ENCODE measurements at places on chromosomes 13 and 19.

- no peak for DNase-seq
Measured at GRCh38 chr13:27665333-27665732, 43.6 kb downstream of the POLR1D start.

DNA sequence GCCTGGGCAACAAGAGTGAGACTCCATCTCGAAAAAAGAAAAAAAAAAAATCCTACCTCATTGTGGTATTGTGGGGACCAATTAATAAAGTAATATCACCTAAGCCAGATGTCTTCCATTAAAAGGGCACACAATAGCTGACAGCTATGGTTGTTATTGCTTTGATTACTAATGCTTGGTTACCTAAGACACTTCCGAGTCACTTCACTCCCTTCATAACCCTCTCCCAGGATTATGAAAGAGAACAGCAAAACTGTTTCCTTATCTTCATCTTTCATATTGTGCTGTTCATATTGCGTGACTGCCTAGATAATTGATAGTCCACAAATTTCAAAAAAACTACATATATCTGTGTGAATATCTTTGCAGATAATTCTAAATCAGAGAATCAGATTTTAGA, 10.3 kb upstream of the HSPH1 start:
- DNase-seq, result no peak

- DNase-seq, result no peak
Measured at GRCh38 chr13:40987606-40988280, 31.4 kb downstream of the ELF1 start.

GRCh38 chr13:44024846-44025195, 145.1 kb downstream of the LACC1 start:
- DNase-seq, result no peak

DNA sequence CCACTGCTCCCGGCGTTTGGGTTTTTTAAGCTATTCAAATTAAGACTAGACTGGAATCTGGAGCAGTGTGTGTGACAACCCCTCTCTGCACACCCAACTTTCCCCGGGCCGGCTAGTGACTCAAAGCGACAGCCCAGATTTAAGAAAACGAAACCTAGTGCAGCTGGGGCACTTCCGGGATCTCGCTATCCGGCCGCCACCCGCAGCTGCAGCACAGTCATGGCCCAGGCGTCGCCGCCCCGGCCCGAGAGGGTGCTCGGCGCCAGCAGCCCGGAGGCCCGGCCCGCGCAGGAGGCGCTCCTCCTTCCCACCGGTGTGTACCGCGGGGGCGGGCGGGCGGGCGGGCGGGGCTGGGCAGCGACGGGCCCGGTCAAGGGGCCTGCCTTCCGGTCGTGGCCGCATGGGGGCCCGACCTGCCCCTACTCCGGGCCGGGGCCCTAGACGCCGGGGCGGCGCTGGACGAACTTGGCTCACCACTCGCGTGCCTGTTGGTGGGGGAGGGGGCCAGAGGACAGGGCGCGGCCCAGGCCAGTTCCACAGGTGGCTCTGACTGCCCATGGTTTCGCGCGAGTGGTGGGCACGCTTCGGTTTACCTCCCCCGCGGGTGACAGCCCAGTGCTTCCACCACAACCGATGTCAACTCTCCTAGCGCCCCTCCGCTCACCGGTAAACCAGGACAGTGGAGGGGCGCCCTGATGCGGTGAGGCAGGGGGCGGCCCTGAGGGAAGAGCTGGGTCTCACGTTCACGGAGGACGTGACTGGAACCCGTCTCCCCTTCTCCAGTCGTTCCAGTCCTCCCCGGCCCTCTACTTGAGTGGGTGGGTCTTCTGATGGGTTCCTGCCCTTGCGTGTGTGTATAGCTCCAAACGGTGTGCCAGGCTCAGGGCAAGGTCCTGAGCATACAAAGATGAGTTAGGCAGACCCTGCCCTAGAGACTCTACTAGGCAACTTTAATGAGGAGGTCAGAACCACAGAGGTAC, at the start of gene PHF11:
Gene PHF11 (plus strand): TSS at position 171 of the 980 bp plus-strand sequence. CDS start 49 bp downstream, at position 220.
- DNase-seq, result peak; percentile 95

- peak; percentile 33 for DNase-seq
Measured at GRCh38 chr19:47107953-47108746, 5.4 kb downstream of the ZC3H4 start.

GRCh38 chr19:848386-848921, 3.6 kb upstream of the ELANE start:
- DNase-seq, result no peak
